ENCODE measurements at places on chromosomes 5 and 9.

- no peak for DNase-seq
These were observed 32.4 kb upstream of the STX17 start for GRCh38 chr9:99873943-99874584.

DNA sequence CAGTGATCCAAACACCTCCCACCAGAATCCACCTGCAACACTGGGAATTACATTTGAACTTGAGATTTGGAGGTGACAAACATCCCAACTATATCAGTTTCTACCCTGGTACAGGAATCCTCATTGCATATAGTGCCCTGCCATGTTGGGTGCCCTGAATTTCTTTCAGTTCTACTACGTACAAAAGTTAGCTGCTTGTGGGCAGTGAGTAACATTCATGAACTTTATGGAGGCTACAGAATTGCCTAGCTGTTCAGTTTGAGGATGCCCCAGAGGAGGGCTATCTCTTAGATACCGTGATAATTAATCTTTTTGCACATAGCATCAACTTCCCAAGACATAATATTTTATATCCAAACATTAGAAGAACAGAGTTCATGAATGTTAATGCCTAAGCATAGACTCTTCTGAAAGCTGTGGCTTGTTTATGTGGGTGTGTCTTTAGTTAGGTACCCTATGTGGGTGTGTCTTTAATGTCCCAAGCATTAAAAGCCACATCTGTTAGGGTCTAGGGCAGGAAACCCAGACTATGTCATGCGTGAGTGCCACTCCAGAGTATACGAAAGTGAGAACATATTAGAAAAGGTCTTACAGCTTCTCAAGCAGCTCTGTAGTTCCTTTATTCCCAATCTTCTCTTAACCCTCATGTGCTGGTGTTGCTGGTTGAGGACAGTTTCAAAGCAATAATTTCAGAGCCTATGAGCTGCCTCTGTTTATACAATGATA lies 47.0 kb upstream of the CHD1 start:
- DNase-seq: no peak

DNA sequence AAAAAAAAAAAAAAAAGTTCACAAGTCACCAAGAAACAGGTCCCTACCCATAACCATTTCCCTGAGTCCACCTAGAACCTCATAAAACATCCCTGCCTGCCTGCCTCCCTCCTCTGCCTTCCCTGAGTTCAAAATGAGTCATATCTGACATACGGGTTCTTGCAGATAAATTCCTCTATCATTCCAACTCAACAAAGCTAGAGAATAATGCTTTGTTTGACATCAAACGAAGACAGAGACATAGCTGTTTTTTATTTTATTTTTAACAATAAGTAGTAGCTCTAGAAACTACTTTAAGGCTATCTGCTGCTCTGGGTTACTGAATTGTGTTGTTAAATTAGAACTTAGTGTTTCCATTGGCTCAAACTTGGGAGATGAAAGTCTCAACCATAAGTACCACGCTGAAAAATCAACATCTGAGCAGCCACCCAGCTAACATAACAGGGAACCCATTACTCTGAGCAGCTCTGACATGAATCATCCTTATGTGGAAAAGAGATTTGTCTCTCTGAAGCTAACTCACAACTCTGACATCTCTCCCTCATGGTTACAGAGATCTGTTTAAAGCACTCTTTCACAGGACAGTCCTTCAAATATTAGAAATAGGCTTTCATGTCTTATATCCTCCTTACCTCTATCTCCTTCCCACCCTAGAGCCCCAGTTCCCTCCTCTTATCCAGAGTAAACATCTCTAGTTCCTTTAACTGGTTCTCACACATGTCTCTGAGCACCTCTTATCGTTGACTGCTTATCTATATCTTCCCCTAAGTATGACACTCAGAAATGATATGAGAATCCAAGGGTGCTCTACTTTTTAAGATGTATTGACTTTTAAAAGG lies 12.1 kb downstream of the TMEM245 start:
- no peak for DNase-seq

- DNase-seq: no peak
These were observed 36.4 kb upstream of the CXCL14 start for GRCh38 chr5:135615171-135615570.

DNA sequence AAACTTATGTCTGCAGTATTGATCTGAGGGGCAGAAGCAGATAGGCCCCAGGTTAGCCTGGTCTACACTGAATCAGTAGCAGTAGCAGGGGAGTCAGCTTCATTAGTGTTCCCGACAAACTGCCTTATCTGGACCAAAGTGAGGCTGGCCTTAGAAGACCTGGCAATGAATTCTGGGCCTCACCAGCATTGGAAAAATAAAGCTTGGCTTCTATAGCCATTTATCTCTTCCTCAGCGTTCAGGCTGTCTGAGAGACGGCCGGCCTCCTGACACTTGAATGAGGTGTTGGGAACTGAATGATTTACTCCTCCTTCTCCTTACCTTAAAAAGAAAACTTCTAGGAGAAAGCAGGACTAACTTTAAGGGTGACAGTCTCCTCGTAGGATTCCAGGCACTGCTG lies 141.8 kb upstream of the RUSC2 start:
- no peak for DNase-seq

- DNase-seq: no peak
These were observed 8.7 kb downstream of the SHROOM1 start for GRCh38 chr5:132821791-132822190.

DNA sequence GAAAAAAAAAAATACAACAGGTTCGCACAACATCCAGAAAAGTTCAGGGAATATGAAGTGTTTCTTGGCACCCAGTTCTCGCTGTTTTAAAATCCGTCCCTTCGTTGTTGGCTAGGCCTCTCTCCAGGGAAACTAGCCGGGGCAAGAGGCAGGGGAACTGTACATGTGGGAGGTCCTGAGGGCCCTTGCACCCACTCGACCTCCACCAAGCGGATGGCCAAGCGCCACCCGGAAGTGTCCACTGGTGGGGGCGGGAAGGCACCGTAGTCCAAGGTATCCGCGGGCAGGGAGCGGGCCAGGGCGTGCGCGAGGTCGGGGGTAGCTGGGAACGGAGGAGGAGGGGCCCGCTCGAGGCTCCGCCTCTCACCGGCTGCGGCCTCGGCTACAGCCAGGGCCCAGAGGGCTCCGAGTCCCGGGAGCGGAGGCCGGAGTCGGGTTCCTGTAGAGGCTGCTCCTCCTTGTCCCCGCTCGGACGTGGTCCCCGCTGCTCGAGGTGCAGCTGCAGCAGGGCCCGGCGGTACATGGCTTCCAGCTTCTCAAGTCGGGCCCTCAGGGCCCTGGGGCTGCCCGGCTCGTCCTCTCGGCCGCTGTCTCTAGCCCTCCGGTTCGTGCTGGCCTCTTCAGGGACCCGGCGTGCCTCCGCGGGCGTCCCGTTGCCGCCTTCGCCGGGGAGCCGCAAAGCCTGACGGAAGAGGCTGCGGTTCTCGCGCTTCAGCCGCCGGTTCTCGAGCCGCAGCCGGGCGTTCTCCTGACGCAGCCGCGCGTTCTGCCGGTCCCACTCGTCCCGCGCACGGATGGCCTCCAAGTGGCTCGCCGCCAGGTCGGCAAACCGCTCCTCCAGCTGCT lies 720 bp downstream of the TUSC1 start:
- DNase-seq: peak; percentile 85

DNA sequence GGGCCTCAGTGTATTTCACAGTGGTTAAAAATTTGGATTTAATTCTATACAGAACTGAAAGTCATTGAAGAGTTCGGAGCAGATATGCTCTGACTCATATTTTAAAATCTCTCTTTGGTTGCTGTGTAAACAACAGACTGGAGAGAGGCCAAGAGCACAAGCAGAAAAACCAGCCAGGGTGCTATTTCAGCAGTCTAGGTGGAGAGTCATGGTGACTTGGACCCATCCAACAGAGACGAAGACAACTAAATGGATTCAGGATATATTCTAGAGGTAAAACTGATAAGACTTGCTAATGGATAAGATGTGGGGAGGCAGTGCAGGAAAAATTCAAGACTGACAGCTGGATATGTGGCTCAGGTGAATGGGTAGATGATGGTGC lies 168.9 kb downstream of the MAPKAP1 start:
- DNase-seq: peak; percentile 50

- DNase-seq: no peak
These were observed 138.7 kb downstream of the DRD1 start for GRCh38 chr5:175305251-175305650.

- peak; percentile 10 for DNase-seq
These were observed 426.6 kb downstream of the SPOCK1 start for GRCh38 chr5:137072361-137073115.

DNA sequence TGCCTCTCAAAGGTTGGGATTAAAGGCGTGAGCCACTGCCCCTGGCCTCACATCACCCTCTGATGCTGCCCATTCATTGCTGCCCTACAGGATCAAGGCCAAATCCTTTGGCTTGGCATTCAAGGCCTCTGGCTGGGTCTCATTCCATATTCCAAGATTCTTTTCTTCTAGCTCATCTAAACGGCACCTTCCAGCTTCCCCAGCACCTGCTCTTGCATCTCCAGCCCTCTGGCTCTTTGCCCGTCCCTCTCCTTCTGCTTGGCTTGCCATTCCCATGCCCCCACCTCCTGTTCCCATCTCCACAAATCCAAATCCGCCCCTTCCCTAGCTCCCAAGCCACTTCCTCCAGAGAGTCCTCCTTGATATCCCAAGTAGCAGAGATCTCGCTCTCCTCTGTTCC lies 33.1 kb downstream of the CORO2A start:
- no peak for DNase-seq

DNA sequence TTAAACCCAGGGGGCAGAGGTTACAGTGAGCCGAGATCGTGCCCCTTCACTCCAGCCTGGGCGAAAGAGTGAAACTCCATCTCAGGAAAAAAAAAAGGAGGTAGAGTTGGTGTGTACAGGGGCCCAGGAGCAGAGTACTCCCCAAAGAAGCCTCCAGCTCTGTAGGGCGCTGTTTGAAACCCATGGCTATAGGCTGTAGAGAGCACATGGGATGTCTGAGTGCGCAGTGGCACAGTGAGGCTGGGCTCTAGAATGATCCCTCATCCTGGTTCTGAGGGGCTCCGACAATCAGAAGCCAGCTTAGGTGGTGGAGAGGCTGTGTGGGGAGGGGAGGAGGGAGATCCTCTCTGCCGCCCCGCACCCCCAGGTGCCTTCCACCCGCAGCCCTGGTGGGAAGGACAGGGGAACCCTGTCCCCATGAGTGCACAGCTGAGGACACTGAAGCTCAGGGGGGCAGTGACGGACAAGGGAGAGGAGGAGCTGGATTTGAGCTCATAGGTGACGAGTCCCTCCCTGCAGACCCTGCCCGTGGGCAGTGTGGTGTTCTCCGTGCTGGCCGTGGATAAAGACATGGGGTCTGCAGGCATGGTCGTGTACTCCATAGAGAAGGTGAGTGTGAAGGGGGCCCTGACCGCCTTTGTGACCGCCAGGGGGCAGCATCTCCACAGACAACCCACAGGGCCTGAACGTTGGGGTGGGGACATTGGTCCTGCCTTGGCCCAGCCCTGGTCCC lies 24.6 kb downstream of the CDHR2 start:
- DNase-seq: peak; percentile 60

DNA sequence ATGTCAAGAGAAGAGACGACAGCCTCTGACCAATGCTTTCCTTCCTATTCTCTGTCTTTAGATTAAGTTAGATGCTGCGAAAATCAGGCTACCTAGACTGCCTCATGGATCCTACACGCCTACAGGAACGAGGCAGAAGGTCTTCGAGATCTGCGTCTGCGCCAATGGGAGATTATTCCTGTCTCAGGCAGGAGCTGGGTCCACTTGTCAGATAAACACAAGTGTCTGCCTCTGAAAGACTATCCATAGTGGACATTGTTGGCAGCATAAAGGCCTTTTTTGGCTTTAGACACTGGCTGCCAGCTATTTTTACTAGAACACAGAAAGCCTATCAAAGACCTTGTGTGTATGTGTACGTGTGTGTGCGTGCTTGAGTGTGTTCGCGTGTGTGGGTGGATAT lies 90.9 kb upstream of the PPP1R2B start:
- no peak for DNase-seq

- DNase-seq: peak; percentile 43
These were observed 253 bp downstream of the SLC12A2 start for GRCh38 chr5:128083811-128084227.

DNA sequence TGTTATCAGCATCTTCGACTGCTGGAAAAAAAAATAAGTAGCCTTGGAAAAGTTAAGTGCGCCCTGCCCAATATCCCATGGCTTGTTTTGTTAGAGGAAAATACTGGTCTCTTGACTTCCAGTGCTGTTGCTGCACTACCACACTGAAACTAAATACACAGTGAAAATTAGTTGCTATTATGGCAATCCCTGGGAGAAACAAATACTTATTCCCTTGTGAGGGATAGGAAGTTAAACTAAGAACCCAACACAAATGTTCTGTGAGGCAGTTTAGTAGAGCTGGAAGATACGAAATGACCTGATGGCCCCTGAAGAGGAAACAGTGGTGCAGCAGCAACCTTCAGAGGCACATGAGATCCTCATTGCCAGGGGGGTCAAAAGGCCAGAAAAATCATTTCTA lies 164.0 kb downstream of the ARL15 start:
- DNase-seq: no peak

- DNase-seq: no peak
These were observed 37.6 kb downstream of the EPB41L4A start for GRCh38 chr5:112381521-112381920.

DNA sequence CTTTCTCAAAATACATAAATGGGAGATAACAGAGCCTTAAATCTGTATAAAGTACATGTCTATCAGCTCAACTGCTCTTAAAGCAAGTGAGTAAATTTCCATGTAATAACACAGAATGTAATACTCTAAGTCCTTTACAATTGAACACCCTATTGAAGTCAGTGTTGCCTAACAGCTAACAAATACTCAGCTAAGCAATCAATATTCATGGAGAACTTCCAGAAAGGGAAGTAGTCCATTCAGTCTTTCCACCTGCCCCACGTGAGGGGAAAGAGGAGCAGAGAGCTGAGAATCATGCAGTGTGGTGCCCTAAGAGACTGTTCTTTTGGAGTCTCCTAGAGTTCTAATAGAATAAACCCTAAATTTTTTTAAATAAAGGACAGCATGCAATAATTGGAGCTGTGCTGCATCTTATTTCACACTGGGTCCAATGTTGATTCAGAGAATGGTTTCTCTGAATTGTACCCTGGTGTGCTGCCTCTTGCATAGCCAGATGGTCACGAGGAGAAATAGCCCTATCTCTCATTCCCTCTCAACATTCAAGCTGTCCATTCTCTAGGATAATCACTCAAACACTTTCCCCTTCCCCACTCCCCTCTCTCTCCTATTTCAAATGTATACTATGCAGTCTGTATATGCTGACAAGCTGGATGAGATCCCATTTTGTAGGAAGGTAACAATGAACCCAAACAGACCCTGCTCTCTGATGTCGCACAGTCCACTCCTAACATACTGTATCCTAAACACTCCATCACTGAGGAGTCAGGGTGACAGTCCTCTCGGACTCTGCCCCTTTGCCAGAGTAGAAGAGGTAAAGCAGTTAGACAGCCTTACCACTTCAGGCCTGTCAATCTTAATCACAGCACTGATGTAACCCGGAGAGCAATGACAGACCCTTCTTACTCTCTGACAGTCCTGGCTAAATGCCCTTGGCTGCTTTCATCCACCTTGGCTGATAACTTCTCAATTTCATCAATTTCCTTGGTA lies 134.8 kb downstream of the EPB41L4A start:
- DNase-seq: no peak

DNA sequence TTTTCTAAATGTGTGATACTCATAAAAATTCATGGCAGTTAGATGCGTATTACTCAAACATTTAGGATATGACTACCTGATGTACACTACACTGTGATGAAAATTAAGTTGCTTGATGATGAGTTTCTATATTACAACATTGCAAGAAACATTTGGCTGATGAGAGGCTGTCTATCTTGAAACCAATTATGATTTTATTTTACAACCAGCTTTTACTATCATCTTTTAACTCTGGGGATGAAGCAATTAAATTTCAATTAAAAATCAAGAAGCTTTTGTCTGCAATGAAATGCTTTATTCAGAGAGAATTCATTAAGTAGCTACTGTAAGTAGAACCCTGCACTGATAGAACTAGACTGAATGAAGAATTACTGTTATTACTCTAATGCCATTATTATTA lies 500.4 kb downstream of the KCTD16 start:
- DNase-seq: no peak
